ENCODE measurements at places on chromosomes 1 and 21.

DNA sequence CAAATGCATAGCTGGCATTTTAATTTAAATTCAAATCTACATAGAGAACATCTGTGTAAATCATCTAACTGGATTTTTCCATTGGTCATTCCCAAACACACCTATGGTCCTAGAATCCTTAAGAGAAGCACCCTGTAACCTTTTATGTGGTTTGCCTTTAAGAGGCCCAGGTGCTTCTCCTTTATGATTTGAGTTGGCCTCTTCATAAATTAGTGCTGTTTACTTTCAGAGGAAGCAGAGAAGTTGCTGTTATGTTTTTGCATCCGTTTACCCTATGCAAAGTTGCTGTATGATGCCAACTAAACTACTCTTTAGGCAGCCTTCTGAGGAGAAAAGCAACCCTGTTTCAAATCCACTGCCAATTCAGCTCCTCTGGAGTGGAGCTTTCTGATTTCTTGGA, 193.8 kb downstream of the HS2ST1 start:
- no peak for DNase-seq

GRCh38 chr1:183443011-183443410, 24.8 kb upstream of the NMNAT2 start:
- no peak for DNase-seq

DNA sequence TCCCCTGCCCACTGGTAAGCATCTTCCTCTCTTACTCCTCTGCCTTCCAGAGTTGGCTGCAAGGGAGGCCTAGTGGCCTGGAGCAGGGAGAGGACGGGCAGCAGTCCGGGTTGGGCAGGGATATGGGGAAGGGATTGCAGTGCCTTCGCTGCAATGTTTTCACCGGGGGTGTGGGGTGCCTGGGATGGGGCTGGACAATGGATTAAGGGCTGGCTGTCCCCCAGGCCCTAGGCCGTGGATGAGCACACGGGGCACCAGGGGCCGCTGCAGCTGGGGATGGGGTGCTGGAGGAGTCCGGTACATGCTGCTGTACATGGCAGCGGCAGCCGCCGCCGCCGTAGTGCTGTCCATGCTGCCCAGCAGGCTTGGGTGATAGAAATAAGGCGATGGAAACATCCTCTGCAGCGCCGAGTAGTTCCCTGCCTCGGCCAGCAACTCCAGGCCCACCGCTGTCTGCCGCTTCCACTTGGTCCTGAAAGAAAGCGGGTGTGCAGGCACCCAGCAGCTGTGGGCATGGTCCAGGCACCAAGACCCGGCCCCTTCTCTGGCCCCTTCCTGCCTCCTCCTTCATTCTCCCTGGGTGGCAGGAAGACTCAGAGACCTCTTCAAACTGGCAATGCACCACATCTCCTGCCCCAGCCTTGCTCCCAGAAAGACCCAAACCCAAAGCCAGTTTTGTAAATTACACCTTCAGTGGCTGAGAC, 4.8 kb downstream of the BARHL2 start:
- DNase-seq = no peak

GRCh38 chr1:97603776-97604175, 317.1 kb downstream of the DPYD start:
- no peak for DNase-seq

DNA sequence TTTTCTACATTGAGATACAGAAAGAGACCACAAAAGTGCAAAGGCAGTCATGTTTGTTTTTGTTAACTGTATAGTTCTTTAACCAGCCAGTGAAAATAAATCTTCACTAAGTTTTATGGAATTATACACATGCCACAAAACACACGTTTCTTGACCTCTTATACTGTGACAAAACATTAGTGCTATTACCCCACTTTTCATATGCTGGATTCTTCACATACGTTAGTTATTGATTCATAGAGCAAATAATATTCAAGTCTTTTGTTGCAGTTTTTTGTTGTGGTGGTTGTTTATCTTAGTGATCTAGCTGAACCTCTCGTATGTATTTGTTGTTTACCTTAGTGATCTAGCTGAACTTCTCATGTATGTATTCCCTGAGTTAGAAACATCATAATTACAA, 28.0 kb downstream of the LYPLAL1 start:
- no peak for DNase-seq

GRCh38 chr1:2466958-2467554, 9.0 kb upstream of the PLCH2 start:
- no peak for DNase-seq

GRCh38 chr1:229119876-229120275, 151.0 kb upstream of the RAB4A start:
- no peak for DNase-seq

DNA sequence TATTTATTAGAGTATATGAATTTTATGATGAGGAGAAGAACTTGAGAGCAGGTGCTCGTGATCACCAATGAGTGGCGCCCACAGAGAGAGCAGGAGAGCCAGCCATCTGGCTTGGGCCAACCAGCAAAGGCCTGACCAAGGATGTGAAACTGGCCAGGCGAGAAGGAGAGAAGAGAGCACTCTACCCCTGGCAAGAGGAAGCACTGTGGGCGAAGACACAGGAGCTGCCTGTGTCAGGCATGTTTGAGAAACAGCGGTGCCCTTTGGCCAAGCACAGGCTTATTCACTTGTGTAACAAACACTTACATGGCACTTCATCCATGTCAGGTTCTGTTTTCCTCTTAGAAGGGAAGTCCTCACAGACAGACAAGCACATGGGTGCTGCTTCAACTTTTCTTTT, 4.2 kb upstream of the SIPA1L2 start:
- no peak for DNase-seq

DNA sequence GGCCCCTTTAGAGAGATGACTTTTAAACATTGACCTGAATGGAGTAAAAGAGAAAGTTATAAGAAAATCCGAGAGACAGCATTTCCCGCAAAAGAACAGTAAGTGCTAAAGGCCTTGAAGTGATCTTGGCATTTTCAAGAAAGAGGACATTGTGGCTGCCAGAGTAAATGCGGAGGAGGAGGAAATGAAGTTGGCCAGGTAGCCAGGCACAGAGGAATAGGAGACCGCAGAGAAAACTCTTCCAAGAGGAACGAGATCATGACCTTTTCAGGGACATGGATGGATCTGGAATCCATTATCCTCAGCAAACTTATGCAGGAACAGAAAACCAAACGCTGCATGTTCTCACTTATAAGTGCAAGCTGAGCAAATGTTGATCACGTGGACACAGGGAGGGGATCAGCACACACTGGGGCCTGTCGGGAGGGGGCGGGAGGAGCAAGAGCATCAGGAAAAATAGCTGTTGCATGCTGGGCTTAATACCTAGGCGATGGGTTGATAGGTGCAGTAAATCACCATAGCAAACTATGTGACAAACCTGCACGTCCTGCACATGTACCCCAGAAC, 49.7 kb downstream of the EEIG2 start:
- no peak for DNase-seq

DNA sequence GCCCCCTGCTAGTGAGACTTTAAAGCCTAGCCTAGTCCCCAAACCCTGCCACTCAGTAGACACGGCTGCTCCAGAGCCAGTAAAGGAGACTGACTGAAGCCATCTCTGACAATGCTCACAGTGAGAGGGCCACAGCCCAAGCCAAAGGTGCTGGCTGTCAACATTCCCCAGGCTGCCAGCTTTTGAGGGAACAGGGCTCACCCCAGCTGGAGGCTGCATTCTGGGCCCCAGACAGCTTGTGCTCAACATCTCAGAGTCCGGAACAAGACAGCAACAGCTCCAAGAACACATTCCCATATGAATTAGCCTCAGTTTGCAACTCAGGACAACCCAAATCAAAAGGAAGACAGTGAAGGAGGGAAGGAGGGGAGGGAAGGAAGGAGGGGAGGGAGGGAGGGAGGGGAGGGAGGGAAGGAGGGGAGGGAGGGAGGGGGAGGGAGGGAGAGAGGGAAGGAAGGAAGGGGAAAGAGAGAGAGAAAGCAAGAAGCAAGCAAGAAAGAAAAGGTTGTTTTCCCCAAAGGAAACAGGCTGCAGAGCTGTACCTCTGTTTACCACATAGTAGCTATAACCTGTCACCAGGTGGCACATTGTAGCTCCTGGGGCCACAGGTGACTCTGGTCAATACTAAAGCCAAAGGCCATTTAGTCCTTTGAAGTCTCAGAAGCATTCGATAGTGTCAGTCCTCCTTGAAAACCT, 5.4 kb downstream of the ARTN start:
- no peak for DNase-seq

DNA sequence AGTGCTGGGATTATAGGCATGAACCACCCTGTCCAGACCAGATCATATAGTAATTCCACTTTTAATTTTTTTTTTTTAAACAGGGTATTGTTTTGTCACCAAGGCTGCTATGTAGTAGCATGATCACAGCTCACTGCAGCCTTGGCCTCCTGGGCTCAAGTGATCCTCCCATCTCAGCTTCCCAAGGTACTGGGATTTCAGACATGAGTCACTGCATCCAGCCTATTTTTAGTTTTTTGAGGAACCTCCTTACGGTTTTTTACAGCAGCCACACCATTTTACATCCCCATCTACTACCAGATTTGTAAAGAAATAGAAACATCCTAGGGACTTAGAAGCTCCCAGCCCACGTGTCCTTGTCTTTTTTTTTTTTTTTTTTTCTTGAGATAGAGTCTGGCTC, 24.0 kb downstream of the L1TD1 start:
- DNase-seq = no peak

DNA sequence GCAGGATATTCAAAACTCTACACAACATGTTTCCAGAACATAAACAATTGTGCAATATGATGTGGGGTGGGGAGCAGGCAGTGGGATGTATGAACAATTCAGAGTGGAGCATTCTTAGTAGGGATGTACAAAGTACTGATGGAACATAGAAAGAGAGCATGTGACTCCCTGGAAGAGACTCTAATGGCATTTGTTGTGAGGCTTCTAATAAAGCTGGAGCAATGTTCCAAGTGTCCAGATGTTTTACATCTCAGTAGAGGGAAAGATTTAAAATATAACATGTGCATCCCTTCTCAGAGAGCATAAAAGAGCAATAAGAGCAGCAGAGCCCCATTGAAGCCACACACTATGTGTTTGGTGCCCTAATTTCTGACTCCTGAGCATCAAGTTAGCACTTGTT, 116.5 kb downstream of the BRINP2 start:
- no peak for DNase-seq

- no peak for DNase-seq
These were observed 338.6 kb downstream of the PAPPA2 start for GRCh38 chr1:176801514-176802020.

DNA sequence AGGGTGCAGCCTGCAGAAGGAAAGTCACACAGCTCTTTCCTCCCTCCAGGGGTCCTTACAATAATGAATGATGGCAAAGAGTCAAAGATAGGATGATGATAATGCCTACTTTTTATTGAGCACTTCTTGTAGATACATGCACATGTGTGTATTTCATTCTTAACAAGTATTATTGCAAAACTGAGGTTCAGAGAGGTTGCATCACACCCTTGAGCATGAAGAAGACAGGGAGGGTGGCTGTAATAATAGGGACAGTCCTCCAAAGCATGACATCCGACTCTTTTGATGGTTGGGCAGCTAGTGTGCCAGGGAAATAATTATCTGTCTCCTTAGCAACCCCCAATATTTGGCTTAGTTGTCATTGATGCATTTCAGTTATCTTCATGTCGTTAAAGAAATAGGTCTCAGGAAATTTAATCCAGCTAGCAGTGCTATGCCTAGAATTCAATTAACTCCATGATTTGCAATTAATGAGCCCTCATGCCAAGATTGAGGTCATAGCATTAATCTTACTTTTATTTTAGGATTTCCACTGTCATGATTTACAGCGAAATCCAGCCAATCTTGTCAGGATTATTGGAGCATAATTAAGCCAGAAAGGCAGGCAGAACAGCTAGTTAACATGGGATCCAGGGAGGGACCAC, 35.0 kb downstream of the DNAJC6 start:
- DNase-seq = no peak

GRCh38 chr1:119375366-119375765, 6.8 kb downstream of the HAO2 start:
- no peak for DNase-seq

DNA sequence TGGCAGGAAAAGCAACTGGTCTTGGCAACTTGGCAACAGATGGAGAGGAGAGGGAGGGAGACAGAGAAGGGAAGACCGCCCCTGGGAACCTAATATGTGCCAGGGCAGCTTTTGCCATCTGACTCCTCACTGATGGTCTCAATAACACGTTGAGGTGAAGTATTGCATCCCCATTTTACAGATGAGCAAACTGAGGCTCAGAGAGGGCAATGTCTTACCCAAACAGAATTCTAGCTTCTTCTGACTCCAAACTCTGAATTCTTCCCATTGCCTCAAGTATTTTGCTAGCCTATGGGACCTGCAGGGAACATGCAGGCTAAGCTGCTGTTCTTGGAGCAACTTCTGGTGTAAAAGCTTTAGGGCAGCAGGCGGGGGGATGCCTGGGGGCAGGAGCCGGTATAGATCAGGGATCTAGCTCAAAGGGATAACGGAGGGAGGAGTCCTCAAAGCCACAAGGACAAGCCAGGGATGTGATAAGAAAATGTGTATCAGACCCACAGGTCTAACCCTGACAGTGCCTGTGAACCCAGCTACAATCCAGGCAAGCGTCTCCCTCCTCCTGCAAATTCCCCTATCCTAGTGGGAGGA, 7.2 kb upstream of the GUCA2A start:
- DNase-seq = no peak

DNA sequence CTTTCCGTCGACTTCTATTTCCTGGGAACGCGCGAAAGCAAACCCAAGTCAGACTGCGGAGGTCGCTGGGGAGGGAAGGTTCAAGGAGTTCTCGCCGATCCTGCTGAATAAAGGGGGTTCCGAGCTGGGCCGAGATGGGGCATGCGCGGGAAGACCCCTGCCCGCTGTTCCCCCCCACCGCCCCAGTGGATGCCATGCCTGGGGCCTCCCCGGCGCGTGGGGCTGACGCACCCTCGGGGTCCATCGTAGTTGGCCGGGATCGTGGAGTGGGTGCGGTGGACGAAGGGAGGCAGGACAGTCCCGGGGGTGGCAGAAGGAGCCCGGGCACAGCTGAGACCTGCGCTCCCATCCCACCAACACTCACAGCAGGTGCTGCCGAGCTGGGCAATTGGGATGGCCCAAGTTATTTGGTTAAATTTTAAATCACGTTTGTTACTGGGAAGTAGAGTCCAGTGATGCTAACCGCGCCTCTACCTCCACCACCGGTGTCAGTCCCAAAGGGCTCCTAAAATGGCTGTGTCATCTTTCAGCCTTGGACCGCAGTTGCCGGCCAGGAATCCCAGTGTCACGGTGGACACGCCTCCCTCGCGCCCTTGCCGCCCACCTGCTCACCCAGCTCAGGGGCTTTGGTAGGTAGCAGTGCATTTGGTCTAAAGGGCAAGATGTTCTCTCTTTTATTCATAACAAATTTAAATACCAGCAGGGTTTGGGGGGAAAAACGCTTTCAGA, 801 bp downstream of the MX1 start:
- peak; percentile 16 for DNase-seq

GRCh38 chr1:217568200-217568599, 62.7 kb downstream of the GPATCH2 start:
- no peak for DNase-seq

- DNase-seq = no peak
These were observed 21.3 kb upstream of the EFHD2 start for GRCh38 chr1:15388201-15388880.

GRCh38 chr1:164256456-164256855, 302.5 kb upstream of the PBX1 start:
- DNase-seq = no peak

GRCh38 chr1:215243345-215244054, 161.0 kb downstream of the KCNK2 start:
- DNase-seq = no peak
